Osteocyte (in vitro differentiated cells): ENCODE measurements at places on chromosomes 3 and 15. TPM values are rescaled to one million over a fixed set of nuclear protein-coding genes. Genes with fewer than 3 reads are reported as not detected.

DNA sequence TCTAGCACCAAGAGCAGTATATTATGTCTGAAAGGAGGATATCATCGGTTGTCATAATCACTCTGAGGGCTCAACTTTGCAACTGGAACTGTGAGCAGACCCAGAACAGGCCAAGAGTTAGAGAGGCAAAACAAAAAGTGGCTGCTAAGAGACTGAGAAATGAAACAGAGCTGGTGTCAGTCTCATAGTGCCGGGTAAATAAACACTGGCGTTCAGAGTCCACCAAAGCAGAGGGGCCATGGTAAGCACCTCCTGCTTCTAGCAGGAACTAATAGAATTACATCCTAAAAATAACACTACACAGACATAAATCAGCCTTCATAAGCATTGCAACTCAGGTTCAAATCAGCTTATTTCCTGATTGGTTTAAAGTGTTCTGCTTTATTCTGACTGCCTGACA, 10.3 kb upstream of the IL12A start:
- no peaks in the 10 kb centered on the region for H3K27me3 ChIP-seq
- DNase-seq, result no peak
- H3K27ac ChIP-seq, result no peak overlapping the region
- peaks cover 5% of the 10 kb centered on the region for H3K36me3 ChIP-seq
- no peak overlapping the region for H3K4me3 ChIP-seq

- H3K36me3 ChIP-seq, result no peaks in the 10 kb centered on the region
- no peak overlapping the region for H3K4me3 ChIP-seq
- H3K4me1 ChIP-seq, result peaks cover 16% of the 10 kb centered on the region
- DNase-seq, result no peak
Measured at GRCh38 chr3:60079076-60079475, 1029.3 kb upstream of the CFAP20DC start.

DNA sequence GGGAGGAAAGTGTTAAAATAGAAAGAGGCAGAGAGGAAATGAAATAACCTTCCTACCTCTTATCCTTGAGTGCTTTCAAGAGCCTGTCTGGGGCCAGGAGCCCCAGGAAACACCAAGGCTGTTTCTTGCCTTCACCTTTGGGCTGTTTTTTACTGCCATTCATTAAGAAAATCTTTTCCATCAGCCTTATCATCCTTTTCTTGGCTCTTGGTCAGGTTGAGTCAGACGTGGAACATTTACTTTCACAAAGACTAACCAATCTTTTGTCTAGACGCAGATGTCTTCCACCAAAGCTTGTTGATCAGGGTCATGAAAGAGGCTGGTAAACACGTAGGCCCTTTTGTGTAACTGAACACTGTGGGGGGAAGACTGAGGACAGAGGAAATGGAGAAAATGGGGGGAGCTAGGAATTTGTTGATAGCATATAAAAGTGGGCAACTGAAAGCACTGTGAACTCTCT, 151.0 kb upstream of the THBS1 start:
- H3K36me3 ChIP-seq, result no peaks in the 10 kb centered on the region
- H3K4me3 ChIP-seq, result no peak overlapping the region
- H3K27ac ChIP-seq, result no peak overlapping the region
- DNase-seq, result no peak
- peaks cover 32% of the 10 kb centered on the region for H3K4me1 ChIP-seq
- no peaks in the 10 kb centered on the region for H3K27me3 ChIP-seq

Gene CCR8
- total RNA-seq, result not detected in 2 replicates

Gene TM6SF1
- 5.6 and 5.9 TPM in 2 replicates for total RNA-seq

DNA sequence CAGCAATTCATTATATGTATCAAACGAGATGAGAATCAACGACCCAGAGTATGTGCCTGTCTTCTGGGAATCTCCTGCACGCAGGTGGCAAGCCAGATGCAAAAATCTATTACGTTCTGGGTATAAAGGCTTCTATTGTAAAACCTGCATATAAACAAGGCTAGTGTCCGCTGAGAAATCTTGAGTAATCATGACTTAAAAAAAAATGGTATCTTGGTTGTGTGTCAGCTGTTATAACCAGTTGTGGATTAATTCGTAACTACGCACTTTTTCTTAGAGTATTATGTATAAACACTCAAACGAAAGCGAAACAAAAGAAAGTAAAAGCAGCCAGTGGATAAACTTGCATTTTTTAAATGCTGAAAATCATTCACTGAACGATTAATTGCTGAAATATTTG, 509.1 kb downstream of the RSL24D1 start:
- H3K4me3 ChIP-seq, result no peak overlapping the region
- H3K36me3 ChIP-seq, result no peaks in the 10 kb centered on the region
- no peaks in the 10 kb centered on the region for H3K4me1 ChIP-seq
- DNase-seq, result no peak
- no peak overlapping the region for H3K27ac ChIP-seq

Gene C3orf22
- total RNA-seq, result not detected in 2 replicates

- no peak for DNase-seq
- H3K4me1 ChIP-seq, result peaks cover 61% of the 10 kb centered on the region
- no peaks in the 10 kb centered on the region for H3K36me3 ChIP-seq
- H3K27ac ChIP-seq, result peak overlapping the region; percentile 100
Measured at GRCh38 chr3:187744169-187745151, 808 bp downstream of the BCL6 start.

GRCh38 chr3:187136936-187137335, 2.4 kb downstream of the RPL39L start:
- H3K27ac ChIP-seq, result no peak overlapping the region
- no peak overlapping the region for H3K4me3 ChIP-seq
- H3K36me3 ChIP-seq, result peaks cover 10% of the 10 kb centered on the region
- no peak for DNase-seq

GRCh38 chr3:50189274-50189673, 2.1 kb upstream of the GNAT1 start:
- H3K27me3 ChIP-seq, result no peaks in the 10 kb centered on the region
- H3K4me3 ChIP-seq, result no peak overlapping the region
- H3K4me1 ChIP-seq, result peaks cover 3% of the 10 kb centered on the region
- no peak overlapping the region for H3K27ac ChIP-seq
